Stimulated activated CD4-positive, alpha-beta T cell treated with anti-CD3 and anti-CD28 coated beads, TNF-alpha, amount 100 ng/mL, for 24 hours (primary cell): ENCODE measurements at places on chromosomes 7 and 10.

DNA sequence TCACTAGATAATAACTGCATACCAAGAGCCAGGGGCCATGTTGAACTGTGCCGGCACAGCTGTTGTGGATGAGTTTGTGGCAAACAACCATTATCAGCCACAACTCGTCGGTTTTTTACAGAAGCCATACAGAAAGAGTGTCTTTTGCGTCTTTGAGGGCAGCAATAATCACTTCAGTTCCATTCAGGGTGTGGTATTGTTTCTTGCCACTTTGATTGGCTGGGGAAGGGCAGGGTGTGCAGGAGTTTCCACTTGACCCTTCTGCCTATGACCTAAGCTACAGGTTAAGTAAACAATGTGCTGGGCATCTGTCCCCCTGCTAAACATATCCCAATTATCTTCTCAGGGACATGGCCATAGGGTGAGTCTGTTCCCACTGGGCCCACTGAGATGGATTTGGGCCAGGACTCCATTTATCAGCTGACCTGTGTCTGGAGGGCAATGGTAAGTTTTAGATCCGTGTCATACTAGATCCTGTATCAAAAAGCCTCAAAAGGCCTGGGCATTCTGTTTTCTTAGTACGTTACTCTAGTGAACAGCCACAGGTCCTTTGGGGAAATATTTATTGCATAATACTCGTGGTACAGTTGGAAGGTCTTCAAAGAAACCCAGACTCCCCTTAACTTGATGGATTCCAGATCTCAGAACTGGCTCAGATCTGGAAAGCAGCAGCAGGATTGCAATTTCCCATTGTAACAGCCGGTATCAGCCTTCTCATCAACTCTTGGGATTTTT lies 15.9 kb downstream of the ZNF3 start:
- DNase-seq = no peak

DNA sequence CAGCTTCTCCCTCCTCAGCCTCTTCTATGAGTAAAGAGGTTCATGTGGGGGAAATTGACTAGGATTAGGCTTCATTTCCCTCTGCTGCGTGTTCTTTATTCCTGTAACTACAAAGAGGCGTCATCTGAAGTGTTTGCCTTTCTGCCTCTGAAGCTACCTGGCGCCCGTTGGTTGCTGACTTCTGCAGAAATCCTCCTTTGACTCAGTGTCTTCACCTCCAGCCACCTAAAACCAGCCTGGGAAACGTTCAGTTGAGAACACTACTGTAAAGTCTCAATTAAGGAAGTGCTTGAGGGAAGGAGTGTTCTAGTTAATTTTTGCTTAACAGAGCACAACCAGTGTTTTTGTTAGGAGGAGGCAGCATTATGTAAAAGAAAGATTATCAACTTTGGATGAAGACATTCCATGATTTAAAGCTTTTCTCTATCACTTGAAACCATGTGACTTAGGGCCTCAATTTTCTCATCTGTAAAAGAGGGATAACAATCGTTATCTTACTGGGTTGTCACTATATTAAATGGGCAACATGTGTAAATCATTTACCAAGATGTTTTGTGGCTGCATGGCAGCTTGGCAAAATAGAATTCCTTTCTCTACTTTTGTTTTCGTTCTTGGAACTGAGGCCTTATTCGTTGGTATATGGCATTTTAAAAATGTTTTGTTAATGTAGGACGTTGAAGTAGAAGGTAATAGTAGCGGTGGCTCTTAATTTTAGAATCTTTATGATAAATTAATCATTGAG lies 642.9 kb downstream of the SDK1 start:
- no peak for DNase-seq

DNA sequence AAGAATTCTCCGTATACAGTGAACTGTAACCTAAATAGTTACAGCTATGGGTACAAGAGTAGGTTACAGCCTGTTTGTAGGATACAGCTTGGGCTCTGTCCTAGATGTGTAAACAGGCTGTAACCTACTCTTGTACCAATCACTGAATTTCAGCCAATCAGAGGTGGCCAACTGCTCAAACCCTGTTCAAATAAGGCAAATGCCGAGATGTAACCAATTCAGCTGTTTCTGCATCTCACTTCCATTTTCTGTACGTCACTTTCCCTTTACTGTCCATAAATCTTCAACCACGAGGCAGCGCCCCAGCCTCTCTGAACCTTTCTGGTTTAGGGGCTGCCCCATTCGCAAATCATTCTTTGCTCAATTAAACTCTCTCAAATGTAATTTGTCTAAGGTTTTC lies 8.3 kb upstream of the MMP21 start:
- no peak for DNase-seq

DNA sequence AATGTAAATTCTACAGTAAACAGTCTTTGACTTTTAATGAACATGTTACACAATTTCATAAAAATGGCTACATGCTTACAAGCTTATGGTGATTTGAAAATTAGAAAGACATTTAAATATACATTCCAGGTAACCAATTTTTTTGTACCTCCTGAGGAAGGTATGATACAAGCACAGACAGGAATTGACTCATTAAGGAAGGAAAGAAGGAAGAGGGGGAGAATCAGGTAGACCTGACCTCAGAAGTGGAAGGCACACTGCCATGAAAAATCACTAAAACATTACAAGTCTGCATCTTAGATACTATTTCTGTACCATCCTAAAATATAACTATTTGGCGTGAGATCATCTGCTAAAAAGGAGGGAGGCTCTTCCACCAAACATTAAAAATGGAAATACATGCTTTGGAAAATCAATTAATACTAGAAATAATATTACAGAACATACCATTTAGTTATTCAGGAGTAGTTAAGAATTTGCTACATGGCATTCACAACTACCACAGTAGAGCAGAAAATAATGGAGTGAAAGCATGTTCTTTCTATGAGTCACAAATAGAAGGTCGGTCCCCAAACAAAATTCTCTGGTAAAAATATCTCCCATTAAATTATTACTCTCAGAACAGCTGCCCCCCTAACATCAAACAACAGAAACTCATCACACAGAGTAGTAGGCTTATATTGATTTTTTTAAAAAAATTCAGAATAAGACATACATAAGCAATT lies 15.2 kb downstream of the RAB11FIP2 start:
- DNase-seq = no peak

DNA sequence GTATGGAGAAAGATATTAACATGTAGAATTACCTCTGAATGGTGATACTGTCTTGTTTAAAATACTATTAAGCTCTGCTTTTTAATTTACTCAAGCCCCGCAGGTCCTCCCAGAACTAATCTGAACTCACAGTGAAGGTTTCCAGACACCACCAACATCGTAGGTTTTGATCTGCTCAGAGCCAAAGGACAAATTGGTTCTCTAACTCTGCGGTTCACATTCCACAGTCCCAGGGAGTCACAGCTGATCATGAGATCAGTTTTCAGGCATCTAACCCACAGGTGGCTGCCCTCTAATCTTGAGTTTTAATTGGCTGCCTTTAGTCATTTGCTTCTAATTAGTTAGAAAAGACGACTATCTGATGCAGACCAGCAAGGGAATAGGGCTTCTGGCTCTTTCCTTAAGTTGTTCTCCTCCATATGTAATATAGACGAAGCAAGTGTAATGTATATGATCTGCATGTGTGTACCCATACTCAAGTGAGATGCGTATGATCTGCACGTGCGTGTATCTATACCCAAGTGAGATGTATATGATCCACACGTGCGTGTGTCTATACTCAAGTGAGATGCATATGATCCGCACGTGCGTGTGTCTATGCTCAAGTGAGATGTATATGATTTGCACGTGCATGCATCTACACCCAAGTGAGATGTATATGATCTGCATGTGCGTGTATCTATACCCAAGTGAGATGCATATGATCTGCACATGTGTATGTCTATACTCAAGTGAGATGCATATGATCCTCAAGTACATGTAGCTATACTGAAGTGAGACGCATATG lies 331.5 kb upstream of the NPVF start:
- DNase-seq = no peak

DNA sequence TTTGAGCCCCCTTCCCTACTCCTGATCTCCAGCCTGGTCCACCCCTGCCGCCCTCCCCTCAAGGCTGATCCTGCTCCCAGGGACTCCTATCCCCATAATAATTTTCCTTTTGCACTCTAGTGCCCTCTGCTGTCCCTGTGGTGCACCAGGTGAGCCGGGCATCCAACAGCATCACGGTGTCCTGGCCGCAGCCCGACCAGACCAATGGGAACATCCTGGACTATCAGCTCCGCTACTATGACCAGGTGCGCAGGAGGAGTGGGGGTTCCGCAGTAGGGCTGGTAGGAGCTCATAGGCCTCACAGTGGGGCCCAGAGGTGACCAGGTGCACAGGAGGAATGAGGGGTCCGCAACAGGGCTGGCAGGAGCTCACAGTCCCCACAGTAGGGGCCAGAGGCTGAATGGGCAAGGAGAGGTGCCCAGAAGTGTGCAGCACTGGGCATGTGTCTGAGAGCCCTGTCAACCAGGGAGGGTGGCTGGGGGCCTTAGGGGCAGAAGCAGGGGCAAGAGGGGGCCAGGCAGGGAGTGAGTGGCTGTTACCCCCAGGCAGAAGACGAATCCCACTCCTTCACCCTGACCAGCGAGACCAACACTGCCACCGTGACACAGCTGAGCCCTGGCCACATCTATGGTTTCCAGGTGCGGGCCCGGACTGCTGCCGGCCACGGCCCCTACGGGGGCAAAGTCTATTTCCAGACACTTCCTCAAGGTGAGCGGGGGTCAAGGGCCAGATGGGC lies 11.7 kb downstream of the EPHB6 start:
- DNase-seq = no peak

- no peak for DNase-seq
Measured at GRCh38 chr7:120273476-120273975, 551 bp downstream of the KCND2 start.

DNA sequence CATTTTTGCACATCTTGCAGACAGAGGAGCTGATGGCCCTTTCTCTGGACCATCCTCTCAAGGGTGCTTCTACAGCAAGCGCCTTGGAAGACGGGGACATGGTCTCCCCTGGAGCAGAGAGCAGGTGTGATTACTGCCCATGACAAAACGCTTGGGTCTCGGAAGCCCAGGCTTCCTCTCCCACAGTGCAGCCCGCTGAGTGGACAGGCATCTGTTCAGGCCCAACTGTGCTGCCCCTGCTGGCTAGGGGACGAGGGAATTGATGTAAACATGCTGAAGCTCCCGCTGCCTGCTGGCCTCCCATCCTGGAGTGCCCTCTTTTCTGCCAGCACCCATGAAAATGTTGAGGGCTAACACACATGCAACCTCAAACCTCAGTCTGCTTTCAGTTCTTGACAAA lies 14.3 kb downstream of the IL15RA start:
- DNase-seq = no peak

DNA sequence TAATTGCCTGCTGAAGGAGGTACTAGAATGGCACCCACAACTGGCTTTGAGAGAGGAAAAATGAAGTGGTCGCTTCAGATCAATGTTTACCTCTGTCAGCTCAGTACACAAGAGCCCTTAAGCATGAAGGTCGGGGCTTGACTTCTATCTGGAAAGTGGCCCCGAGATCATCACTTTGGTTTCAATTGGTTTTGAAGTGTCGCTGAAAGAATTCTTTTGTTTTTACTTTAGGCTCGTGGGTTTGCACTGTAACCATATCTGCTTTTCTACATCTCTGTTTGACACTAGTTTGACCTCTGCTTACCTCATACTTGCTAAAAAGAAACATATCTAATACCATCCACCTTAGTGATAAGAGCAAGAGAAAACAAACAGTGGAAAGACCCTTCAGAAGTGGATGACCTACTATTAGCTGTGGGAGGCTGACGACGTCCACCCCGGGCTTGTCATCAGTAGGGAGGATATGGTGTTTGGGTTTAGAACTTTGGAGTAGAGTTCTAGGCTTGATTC lies 361.8 kb downstream of the GATA3 start:
- DNase-seq = no peak

DNA sequence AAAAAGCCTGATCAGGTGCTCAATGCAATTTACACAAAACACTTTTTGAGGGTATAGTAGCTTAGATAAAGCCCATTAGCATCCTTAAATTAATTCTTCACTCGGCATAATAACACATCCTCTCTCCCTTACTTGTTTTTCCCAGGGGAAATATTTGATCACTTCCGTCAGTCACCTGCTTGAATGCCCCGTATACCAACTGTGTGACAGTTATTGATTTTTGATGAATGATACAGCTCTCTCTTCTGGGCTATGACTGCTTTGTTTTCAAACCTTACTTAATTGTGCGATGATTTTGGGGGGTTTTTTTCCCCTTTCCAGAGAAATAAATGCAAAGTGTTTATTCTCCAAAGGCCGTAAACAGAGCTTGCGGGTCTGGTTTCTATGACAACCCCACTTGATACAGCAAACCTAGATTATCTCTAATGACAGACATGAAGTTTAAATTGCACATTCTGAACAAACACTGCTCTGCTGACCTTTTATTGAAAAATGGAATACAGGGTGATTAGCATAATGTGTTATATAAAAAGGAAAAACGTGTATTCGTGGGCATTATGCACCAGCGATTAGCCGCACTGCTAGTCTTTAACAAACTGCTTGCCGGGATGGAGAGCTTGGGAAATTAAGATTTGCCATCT lies 78.4 kb upstream of the NANOS1 start:
- DNase-seq = no peak

DNA sequence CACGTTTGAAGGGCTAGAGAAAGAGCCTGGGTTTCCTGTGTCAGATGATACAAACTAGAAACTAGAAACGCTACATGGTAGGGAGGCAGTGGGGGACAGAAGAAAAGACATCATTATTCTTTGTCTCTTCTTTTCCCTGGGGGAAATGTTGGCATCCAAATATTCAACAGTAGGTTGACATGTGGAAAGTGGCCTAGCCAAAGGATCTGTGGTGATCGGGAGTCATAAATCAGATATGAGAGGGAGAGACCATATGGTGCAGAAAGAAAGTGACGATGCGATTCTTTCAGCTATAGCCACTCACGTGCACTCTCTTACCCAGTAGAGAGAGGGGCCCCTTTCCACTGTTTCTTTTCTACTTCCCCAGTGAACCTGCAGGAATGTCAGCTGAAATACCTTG lies 964.7 kb downstream of the LRMDA start:
- no peak for DNase-seq
